ENCODE measurements at places on chromosomes 5 and 9.

DNA sequence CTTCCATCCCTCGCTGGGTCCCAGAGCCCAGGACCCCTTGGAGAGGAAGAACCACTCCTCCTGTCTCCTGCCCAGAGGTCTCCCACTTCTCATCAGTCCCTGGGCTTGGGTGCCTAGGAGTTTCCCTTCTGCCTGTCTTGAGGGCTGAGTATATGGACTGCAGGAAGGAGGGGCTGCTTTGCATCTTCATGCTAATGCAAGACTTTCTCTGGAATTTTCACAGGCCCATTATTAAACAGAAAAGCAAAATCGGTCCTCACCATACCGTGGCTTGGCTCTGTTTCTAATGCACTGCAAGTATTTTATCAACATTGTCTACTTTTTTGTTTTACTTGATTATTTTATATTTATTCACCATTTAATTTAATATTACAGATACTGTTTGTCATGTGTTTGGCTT lies 34.5 kb downstream of the TRIO start:
- DNase-seq, result no peak

DNA sequence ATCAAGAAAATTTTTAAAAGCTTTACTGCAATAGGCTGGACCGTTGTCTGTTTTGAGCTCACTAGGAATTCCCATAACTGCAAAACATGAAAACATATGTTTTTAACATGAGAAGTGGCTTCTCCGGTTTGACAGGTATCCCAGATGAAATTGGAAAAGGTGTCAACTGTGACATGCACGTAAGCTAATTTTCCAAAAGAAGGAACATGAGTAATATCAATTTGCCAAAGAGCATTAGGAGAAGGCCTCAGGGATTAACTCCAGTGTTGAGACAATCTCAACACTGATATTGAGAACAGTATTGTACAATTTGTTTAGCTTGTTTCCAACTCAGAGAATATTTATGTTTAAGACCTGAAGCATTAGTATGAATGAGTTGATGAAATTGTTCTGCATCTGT lies 215.5 kb upstream of the KCNN2 start:
- DNase-seq, result no peak

GRCh38 chr5:9549941-9550340 lies 4.1 kb upstream of the SEMA5A start:
- no peak for DNase-seq

DNA sequence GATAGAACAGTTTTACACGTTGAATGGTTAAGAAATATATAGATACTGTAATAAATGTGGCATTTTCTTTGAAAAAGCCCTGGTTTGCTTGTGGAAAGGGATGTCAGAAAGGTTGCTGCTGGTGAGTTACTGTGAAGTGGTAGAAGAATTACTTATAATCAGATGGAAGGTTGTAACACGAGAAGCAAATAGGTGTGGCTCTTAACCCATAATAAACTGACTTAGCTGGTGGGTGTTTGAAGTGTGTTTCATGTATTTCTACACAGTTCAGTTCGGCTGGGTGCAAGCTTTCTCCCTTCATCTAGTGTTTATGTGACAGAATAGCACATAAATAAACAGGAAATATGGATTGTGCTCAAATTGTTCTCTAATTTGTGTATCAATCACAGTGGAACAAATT lies 5.5 kb downstream of the CNOT6 start:
- DNase-seq, result no peak

GRCh38 chr9:8715788-8716187 lies 916.2 kb upstream of the DMAC1 start:
- DNase-seq, result no peak

DNA sequence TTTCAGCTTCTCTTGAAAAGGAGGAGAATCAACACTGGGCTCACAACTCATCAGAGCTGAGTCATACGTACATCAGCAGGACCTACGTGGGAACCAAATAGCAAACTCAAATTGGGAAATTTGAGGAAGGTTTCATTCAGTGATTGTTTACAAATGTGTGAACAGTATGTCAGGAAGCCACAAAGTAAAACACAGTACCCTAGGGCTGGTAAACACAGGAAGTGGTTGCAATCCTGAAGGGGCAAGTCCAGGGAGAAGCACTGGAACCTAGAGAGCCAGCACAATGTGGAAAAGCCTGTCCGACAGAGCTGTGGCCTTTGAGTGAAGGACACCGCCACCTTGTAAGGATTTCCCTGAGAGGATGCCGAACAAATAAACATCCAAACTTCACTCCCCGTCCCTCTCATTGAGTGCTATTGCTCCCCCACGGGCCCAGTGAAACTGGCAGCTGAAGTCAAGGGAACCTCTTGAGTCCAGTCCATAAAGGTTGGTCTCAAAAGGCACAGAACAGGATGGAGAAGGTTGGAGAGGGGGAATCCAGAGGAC lies 26.7 kb upstream of the RICTOR start:
- no peak for DNase-seq

GRCh38 chr9:89839952-89840351 lies 235.1 kb downstream of the GADD45G start:
- no peak for DNase-seq

DNA sequence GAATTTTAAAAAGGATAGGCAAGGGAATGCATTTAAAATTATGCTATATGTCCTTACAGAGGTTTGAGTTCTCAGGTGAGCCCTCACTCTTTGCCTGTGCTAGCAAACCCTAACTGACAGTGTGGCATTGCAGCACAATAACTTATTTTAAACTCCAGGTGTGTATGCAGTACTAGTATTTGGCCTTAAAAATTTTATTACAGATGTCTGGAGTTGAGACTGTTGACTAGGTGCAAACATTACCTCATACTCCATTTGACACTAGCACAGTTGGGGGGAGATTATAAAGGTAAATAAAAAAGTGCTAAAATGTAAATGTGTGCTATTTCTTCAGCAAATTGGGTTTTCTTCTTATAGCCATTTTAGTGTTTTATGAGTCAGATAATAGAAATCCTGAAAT lies 407.7 kb downstream of the SH3GL2 start:
- no peak for DNase-seq

GRCh38 chr9:122218935-122219855 lies 9.6 kb downstream of the LHX6 start:
- no peak for DNase-seq

- peak; percentile 75 for DNase-seq
These were observed at the start of gene MRPS2 for GRCh38 chr9:135500525-135501260. Gene MRPS2 (plus strand): TSS chr9:135500682. CDS start chr9:135500711, 29 bp downstream.

DNA sequence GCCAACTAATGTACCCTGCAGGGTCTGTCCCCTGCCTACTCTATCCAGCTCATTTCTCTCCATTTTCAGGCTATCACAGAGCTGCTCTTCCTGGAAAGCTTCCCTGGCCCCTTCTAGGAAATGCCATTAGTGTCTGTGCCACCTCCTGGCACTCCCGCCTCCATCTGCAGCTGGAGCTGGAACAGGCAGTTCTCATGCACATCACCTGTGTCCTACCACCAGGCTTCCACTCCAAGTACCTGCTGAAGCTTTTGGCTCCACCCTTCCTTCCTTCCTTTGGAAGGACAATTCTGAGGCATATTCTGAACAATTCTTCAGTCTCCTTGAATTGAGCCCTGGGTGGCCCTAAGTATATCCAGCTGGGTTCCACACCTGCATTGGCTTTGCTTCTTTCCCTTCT lies 156.2 kb upstream of the ZNF618 start:
- DNase-seq, result no peak

GRCh38 chr9:28073270-28073669 lies 500.0 kb upstream of the C9orf72 start:
- no peak for DNase-seq

DNA sequence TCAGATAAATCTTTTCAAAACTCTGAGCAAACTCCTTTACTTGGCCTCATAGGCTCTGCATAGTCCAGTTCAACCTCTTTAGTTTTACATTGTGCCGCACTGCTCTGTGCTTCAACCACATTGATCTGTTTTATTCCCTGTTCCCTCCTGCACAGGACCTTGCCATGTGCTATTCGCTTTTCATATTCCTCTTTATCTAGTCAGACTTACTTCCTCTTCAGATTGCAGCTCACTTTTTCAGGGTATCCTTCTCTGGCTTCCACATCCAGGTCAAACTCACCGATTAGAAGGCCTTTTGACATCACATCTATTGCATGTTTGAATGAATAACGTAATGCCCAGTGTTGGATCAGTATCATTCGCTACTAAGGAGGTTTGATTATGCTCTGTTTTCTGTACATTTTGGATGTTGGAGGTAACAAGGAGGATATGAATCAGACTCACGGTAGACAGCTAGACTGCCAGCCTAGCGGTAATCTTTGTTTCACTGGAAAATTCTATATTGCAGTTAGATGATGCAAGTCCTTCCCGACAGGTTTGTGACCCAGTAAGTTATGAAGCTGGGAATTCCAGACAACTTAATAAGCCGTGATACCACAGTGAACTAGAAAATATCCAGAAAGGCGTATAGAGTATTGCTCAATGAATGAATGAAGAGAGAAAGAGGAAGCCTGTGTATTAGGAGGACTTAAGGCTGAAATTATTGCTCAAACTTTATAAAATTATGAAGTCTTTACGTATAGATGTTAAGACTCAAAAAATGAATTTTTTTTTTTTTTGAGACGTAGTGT lies 65.7 kb downstream of the IQGAP2 start:
- no peak for DNase-seq

GRCh38 chr9:28518439-28518838 lies 945.2 kb upstream of the C9orf72 start:
- no peak for DNase-seq

DNA sequence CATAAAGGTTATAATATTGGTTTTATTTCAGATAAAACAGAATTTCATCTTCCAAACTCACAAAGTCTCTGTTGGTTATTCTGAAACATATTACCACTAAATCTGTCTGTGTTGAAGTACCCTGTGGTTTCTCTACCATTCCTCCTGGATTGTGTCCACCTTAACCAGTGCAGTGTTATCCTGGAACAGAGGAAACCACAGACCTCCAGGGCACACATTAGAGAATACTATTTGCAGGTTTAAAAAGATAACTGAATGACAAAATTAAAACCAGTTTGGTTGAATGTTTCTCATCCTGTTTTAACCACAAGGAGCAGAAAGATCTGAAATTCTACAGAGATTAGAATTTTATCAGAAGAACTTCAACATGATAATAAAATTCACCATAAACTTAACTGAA lies 251.8 kb downstream of the CWC27 start:
- DNase-seq, result no peak

DNA sequence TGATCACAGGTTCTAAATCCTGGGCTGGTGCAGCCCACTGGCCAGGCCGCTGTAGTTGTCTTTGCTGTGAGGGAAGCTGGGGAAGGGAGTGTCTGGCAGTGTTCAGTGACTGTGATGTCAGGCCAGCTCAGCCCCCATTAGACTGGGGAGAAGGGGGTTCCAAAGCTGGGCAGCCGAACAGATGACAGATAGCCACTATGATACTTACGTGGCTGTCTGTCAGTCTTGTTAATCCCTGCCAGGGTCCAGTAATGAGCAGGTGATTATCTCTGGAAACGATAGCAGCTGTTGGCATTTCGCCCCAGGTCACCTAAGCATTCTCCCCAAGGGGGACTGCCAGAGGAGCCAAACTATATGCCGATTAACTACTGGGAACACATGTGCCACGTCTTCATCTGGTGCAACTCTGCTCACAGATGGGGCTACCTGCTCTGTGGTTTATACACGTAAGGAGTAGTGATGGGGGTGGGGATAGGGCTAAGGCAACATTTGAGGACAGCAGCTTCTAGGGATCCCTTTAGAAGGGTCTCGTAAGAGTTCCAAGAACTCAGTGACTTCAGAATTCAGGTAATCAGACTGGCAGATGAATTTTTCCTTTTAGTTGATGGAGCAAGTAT lies 396.3 kb downstream of the KDM4C start:
- DNase-seq, result no peak

GRCh38 chr5:168798065-168799023 lies 219.2 kb upstream of the PANK3 start:
- no peak for DNase-seq

DNA sequence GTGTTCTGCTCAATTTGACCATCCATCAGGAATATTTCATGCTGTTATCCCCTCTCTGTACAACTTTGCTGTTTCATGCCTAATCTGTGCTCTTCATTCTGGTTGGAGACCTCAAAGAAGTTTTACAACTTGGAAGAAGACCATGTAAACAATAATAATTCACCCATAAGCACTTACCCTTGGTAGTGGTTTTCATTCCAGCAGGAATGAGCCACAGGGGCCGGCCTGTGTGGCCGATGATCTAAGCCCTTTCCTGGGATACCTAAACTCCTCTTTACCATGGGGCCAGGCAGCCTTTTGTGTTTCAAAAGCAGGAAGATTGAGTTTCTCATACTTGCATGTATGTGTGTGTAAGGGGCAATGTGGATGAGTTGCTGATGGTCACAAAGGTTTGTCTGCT lies 165.0 kb downstream of the FGF1 start:
- no peak for DNase-seq

DNA sequence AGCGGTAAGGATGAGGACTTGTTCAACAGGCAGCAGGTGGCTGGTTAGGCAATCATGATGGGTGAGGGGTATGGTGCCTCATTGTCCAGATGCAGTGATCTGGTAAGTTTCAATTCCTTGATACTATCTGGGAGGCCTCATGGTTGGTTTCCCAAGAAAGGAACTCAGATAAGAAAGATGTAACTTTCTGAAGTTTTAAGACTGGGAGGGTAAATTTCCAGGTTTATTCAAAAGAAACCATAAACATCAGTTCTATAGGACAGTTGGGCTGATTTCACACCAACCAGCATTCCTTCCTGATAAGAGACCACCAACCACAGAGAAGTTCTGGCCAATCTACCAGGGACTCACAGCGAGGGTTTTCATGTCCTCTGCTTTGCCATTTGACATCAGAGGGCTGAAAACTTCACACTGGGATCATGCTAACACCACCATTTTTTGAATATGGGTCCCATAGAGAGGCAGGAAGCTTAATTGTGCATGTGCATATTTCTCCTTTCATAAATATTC lies 773 bp upstream of the AGGF1 start:
- no peak for DNase-seq

DNA sequence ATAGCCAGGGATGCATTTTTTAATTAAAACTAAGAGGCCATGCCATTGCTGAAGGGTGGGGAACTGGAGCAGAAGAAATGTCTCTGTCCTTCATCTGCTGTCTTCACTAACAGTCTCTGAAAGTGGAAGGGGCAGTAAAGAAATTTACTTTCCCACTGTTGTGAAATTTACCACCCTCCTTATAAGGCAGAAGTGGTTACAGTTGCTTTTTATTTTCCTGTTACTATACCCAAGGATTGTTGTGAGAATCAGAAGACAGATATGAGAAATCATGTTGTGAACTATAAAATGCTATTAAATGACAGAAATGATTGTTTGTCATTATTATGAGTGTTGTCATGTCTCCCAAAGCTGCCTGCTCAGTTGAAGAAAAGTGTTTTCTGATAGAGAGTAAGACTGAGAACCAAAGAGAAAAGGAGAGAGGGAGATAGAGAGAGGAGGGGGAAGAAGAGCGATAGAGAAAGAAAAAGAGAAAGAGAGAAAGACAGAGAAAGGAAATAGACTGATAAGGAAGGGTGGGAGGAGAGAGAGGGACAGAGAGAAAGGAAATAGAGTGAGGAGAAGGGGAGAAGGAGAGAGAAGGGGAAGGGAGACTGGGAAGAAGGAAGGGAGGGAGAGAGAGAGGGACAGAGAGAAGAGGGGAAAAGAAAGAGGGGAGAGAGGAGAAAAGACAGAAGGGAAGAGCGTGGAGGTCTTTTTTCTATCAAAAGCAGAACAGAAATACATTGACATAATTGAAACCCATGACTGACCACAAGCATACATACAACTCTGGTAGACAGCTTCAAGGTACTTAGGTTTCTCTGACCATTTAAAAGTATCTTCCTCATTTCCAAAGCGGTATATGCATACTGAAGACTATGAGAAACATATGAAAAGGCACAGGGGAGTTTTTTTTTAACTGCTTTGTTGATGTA lies 22.5 kb downstream of the SEC61B start:
- DNase-seq, result no peak

Measured in activated gamma-delta T cell (primary cell).